Activated CD4-positive, alpha-beta T cell treated with anti-CD3 and anti-CD28 coated beads, Interleukin-2, amount 10 ng/mL, durations not matched to agents 7 days and 5 days (primary cell): ENCODE measurements at places on chromosomes 4 and X. TPM values are rescaled to one million over a fixed set of nuclear protein-coding genes. Genes with fewer than 3 reads are reported as not detected.

Gene DIPK2B
- not detected for total RNA-seq

DNA sequence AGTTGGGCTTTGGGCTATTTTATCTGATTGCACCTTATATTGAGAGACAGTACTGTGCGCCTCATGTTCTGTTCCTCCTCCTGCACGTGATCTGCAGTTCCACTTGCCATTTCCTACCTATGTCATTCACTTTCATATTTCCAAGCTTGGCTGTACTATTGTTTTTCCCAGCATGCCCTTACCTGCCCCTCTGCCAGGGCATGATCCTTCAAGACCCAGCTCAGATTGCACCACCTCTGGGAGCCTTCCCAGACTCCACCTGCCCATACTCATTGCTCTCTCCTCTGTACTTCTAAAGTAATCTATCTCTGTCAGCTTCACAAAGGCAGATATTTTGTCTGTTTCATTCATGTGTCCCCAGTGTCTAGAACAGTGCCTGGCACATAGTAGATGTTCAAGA lies 11.6 kb downstream of the SLC25A5 start:
- H3K27ac ChIP-seq, result no peak overlapping the region
- peaks cover 9% of the 10 kb centered on the region for H3K4me1 ChIP-seq
- no peak overlapping the region for H3K4me3 ChIP-seq

GRCh38 chrX:145715641-145716138 lies 101.9 kb upstream of the SLITRK2 start:
- H3K4me1 ChIP-seq, result no peaks in the 10 kb centered on the region
- H3K27me3 ChIP-seq, result no peaks in the 10 kb centered on the region
- no peak overlapping the region for H3K4me3 ChIP-seq
- H3K27ac ChIP-seq, result no peak overlapping the region
- DNase-seq, result no peak

DNA sequence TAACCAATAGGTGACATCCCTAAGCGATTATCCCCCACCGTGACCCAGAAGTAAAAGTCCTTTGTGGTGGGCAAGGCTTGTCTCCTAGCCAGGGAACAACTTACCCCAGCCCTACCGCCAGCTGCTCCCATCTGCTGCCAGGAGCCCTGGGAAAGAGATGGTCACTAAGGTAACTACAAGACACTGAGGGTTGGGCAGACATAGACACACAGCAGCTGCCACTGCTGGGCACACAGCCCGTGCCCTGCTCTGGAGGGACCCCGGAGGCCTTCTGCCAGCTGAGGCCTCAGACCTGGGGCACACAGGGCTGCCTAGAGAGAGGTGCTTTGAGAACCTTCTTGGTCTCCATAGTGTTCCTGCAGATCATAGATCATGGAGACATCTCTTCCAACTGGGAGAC lies 53.0 kb upstream of the PROM1 start:
- H3K4me3 ChIP-seq, result no peak overlapping the region
- no peak for DNase-seq
- H3K27me3 ChIP-seq, result peaks cover 4% of the 10 kb centered on the region
- no peaks in the 10 kb centered on the region for H3K36me3 ChIP-seq
- H3K4me1 ChIP-seq, result no peaks in the 10 kb centered on the region
- no peak overlapping the region for H3K27ac ChIP-seq

Gene P2RY10
- total RNA-seq, result 72.3 TPM

DNA sequence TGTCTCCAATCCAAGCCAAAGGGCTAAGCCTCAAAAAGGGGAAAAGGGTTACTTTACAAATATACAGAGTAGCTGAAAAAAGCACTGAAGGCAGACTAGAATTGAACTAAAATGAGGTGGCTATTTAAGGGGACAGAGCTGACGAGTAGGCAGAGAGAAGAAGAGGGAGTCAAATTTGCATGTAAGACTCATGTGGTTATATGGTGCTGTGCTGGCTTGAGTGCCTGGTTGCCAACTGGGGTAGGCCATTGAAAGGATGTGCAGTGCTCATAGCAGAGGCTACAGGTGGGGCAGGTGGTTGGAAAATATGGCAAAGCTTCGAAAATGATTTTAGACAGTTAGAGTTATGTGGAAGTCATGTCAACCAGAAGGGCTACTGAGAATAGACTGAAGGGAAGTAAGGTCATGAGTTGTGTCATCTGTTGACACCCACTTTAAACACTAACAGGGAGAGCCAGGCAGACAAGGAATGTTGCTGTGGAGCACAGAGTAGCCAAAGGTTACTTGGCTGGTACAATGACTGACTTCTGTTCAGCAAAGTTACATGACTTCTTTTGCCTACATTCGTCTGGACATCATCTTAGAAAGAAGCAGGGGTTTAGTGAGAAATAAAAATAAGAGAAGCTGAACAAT lies 1210.4 kb downstream of the ADGRL3 start:
- no peaks in the 10 kb centered on the region for H3K36me3 ChIP-seq
- no peak overlapping the region for H3K4me3 ChIP-seq
- no peaks in the 10 kb centered on the region for H3K4me1 ChIP-seq
- DNase-seq, result no peak
- no peaks in the 10 kb centered on the region for H3K27me3 ChIP-seq

- no peaks in the 10 kb centered on the region for H3K27me3 ChIP-seq
- no peak for DNase-seq
- no peaks in the 10 kb centered on the region for H3K36me3 ChIP-seq
- no peak overlapping the region for H3K4me3 ChIP-seq
- H3K27ac ChIP-seq, result no peak overlapping the region
Observed at GRCh38 chr4:148735432-148736155, 293.4 kb upstream of the NR3C2 start.

Gene UNC5C
- total RNA-seq, result not detected

- H3K4me3 ChIP-seq, result no peak overlapping the region
- H3K36me3 ChIP-seq, result no peaks in the 10 kb centered on the region
- no peak overlapping the region for H3K27ac ChIP-seq
- no peaks in the 10 kb centered on the region for H3K4me1 ChIP-seq
- DNase-seq, result no peak
- H3K27me3 ChIP-seq, result no peaks in the 10 kb centered on the region
Observed at GRCh38 chr4:114729068-114729738, 130.6 kb downstream of the UGT8 start.
